NCI-H2107 (cell line): ENCODE measurements at places on chromosomes 7 and 10.
A peak's percentile ranks its signal among the peaks of the same experiment; 100 is the strongest.

DNA sequence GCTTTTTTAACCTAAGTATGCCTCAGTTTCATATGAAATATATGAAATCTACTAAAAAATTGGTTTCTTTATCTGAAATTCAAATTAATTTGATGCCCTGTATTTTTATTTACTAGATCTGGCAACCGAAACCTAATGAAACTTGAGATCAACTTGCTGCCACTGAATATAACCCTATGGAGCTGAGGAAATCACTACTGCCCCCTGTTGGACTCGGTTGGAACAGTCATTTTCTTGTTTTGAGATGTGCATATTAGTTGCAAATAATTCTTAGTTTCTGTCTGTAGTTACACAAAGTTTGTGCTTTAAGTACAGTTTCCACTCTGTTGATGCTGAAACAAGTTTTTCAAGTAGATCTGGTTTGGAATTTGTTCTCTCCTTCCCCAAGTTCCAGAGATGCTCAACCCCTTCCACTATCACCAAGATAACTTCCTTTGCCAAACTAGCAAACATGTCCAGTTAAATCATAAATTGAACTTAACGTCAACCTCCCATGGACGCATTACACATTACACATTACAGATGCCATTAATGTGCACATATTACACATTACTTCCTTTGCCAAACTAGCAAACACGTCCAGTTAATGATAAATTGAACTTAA, 22.2 kb upstream of the EXOC4 start:
- peak; percentile 29 for DNase-seq

- no peak for DNase-seq
Measured at GRCh38 chr7:113444261-113444660, 325.9 kb upstream of the SMIM30 start.

DNA sequence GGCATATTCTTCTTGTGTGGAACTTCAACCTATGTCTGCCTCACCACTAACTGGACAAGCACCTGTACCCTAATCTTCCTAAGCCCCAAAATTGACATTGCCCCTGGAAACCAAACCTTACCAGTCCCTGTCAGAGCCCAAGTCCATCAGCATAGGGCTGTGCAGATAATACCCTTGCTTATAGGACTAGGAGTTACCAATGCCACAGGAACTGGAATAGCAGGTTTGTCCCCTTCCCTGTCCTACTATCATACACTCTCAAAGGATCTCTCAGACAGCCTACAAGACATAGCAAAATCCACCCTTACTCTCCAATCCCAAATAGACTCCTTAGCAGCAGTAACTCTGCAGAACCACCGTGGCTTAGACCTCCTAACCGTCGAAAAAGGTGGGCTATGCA, 19.8 kb downstream of the ZNF107 start:
- no peak for DNase-seq

GRCh38 chr10:12668634-12669033, 319.3 kb downstream of the CAMK1D start:
- no peak for DNase-seq

GRCh38 chr7:132759482-132760243, 183.4 kb upstream of the PLXNA4 start:
- DNase-seq, result no peak

GRCh38 chr7:42790196-42790595, 121.7 kb downstream of the C7orf25 start:
- DNase-seq, result no peak
